Keratinocyte (primary cell): ENCODE measurements at places on chromosomes 1 and 21.

GRCh38 chr1:166031932-166032571 lies 134.7 kb downstream of the FAM78B start:
- no peak for DNase-seq

DNA sequence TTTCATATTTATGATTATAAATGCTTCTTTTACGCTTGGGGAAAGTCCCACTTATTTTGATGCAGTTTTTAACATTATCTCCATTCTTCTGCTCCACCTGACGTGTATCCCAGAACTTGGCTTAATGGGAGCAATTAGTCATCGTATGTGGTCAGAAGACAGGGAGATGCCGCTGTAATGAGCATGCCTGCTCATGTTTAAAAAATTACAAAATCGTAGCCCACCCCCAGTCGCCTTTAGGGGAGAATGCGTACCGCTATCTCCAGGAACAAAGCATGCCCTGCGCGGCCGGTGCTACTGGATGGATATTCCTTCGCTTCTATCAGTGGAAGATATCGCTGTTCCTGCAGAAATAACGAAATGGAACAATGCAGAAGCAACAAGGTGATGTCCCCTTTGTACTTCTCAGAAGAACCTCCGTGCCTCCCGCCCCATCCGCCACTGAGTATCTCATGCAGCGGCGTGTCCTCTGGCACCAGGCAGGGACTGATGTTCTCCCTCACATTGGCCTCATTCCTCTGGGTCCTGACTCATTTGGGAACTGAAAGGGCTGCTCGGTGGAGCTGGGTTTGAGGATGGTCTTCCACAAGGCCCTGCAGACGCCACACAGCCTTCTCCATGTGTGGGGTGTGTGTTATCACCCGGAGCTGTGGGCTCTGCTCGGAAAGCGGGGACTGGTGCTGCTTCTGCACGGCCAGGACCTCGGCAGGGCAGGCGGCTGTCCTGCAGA lies 116.3 kb upstream of the COL6A1 start:
- DNase-seq = peak; percentile 80

DNA sequence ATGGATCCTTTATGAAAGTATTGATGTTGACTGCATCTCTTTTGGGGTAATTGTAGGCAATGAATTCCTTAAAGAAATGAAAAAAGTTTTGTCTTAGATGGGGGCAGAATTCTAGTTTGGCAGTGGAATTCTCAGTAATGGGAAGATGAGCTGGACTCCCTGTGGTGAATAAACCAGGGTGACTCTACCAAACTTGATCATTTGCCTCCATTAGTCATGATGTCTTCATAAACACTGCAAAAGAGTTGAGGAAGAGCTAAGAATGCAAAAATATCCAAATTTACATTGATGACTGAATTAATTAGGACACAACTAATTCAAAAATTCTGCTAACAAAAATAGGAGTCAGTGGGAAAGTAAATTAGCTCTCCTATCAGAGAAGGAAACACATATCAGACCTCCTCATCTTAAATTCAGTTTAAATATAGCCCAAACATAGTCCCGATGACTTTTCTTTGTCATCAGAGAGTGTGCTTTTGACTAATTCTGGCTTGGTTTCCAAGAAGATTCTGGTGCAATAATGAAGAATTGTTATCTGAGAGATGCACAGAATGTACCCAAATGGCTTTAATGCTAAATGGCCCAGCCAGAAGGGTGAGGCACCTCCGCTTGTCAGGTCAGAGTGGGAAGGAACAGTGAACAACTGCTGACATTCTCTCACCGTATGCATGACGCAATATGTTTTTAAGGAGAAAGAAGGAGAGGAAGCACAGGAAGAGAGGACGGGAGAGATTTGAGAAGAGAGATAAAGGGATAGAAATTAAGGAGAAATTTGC lies 525.1 kb downstream of the LMO4 start:
- DNase-seq = no peak

GRCh38 chr1:169186106-169186505 lies 79.6 kb downstream of the ATP1B1 start:
- no peak for DNase-seq

GRCh38 chr1:35873243-35873750 lies 9.7 kb upstream of the AGO1 start:
- DNase-seq = no peak

DNA sequence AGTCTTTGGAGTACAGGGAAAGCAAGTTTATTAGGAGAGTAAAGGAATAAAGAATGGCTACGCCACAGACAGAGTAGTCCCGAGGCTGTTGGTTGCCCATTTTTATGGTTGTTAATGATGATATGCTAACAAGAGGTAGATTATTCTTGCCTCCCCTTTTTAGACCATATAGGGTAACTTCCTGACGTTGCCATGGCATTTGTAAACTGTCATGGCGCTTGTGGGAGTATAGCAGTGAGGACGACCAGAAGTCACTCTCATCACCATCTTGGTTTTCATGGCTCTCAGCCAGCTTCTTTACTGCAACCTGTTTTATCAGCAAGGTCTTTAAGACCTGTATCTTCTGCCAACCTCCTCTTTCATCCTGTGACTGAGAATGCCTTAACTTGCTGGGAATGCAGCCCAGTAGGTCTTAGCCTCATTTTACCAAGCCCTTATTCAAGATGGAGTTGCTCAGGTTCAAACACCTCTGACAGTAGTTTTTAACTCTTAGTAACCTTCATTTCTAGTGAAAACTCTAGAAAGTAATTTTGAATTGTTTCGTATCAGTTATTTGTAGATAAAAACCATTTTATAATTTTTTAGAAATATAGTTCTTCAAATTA lies 26.2 kb downstream of the TCP10L start:
- no peak for DNase-seq

- no peak for DNase-seq
Observed at GRCh38 chr1:63435161-63435560, 67.7 kb downstream of the ALG6 start.

DNA sequence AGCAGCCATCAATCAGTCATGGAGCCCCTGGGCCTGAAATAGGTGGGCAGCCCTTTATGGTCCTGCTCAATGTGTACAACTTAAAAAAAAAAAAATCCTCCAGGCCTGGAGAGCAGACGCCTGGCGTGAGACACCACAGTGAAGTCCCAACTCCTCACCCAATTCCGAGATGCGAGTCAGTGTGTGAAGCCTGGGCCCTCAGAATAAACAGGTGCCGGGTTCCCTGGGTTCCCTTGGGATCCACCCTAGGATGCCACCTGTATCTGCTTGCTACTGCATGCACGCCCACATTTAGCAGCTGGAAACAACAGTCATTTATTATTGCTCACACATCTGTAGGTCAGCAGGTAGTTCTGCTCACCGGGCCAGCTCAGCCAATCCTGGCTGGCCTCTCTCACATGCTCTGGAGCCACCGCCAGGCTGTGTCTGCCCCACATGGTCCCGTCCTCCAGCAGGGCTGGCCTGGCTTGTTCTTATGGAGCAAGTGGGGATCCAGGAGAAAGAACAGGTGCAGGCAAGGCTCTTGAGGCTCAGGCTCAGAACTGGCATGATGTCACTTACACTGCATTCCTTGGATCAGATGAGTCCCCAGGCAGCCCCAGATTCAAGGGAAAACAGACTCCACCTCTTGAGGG lies 172.7 kb downstream of the NPHP4 start:
- no peak for DNase-seq
